ENCODE measurements at places on chromosomes 3 and 15.

DNA sequence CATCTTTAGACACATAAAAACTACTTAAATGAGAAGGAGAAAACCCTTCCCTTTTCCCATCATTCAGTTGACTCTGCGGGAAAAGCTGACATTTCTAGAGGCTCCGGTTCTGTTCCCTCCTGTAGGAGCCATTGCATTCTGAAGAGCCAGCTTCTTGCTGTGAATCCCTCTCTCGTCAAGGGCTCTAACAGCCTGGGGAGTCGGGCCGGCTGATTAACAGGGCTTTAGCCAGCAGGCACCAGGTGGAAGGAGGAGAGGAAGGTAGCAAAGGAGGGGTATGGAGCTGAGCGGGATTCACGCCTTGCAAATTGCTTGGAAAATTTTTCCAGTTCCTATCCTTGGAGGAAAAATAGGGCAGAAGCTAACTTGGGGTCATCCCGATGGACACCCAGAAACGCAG lies 108.3 kb upstream of the UBE2E1 start:
- no peak for DNase-seq

DNA sequence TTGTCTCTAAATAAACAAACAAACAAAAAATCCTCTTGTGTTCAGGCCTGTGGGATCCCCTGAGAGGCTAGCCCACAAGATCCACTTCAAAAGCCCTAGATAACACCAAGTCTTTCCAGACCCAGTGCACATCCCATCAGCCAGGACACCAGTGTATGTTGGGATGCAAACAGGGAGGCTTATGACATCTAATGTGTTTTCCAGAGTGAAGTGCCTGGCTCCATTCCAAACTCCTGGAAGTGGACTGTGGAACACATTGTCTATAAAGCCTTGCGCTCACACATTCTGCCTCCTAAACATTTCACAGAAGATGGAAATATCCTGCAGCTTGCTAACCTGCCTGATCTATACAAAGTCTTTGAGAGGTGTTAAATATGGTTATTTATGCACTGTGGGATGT lies 57.0 kb downstream of the MLH1 start:
- DNase-seq: no peak

- DNase-seq: no peak
Observed at GRCh38 chr3:53506110-53506762, 11.8 kb downstream of the CACNA1D start.

GRCh38 chr15:94075349-94075748 lies 156.0 kb upstream of the MCTP2 start:
- no peak for DNase-seq

DNA sequence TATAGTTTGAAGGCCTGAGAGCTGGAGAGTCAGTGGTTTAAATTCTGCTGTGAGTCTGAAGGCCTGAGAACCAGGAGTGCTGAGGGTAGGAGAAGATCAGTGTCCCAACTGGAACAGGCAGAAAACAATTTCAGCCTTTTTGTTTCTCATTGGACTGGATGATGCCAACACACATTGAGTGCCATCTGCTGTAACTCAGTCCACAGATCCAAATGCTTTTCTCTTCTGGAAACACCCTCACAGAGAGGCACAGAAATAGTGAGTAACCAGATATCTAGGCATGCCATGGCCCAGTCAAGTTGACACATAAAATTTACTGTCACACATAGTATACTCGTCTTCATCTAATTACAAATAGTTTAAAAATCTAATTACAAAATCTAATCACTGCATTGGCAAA lies 100.8 kb downstream of the NEO1 start:
- no peak for DNase-seq

GRCh38 chr3:186107215-186108105 lies 1.4 kb downstream of the ETV5 start:
- DNase-seq: peak; percentile 52

DNA sequence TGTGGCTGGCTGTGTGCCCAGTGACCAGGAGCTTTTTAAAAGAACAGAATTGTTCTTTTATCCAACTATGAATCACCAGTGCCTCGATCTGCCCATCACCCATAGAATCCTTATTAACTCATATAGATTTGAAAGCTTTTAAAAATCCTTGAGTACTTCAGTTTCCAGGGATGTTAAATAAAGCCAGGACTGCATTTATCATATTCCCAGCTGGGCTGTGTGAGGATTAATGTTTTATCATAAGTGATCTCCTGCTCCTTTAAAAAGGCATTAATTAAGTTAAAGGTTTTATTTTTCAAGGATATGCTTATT lies 234.0 kb downstream of the MYRIP start:
- DNase-seq: no peak

DNA sequence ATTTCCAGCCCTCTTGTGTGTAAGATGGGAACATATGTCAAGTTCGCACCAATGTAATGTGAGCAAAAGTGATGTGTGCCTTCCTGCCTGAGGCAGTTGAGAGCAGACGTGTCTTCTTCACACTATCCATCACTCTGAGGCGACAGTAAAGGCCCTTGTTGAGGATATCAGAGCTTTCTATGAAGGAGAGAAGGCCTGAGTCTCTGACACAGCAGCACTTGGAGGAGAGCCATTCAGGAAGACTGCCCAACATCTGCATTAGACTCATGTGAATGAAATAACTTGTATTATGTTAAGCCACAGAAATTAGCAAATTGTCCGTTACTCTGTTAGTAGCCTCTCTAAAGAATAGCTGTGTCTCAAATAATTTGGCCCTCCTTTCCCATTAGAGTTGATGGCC lies 108.8 kb upstream of the CCDC54 start:
- DNase-seq: no peak

GRCh38 chr15:38074029-38074428 lies 139.6 kb downstream of the TMCO5A start:
- DNase-seq: no peak

DNA sequence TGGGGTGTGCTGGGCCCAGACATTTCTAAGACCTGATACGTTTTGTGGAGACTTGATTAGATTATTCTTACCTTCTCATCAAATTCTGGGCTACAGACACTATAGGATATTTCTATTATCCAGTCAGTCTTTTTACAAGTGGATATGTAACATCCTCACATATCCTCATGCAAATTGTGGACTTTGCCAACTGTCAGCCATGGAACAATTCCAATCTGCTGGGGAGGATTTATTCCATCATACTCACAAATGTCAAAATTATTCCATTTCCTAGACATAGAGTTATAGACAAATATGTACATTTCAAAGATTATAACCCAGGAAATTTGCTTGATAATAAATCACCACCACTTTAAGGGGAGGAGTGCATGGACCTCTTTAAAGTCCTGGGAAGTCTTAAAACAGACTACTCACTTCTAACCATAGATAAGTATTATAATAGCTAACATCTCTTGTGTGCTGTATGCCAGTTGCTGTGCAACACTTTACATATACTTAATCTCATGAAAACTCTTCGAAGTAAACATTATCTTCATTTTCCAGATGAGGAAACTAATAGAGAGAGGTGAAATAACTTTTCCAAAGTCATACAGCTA lies 44.4 kb downstream of the CADPS start:
- no peak for DNase-seq

GRCh38 chr3:111728566-111728935 lies 130.5 kb upstream of the PHLDB2 start:
- DNase-seq: no peak

DNA sequence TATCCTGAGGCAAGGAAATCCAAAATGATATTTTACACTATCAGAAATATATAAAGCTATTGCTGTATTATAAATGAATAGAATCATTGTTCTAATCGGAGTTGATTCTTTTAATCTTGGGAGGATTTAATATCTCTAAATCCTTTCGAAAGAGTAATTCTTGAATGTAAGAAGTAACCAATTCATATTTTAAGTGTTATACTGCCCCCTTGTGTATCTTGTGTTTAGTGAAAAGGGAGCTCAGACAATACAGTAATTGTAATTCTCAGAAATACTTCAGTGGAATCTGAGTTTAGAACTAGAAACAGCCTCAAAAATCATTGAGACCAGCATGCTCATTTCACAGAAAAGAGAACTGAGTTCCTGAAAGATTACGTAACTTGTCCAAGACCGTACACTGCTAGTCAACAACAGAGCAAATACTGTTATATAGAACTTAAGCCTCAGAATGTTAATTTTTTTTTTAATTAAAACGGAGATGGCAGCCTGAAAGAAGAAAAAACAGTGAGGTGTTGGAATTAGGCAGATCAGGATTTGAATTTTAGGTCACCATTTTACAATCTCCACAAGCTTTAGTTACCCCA lies 42.9 kb downstream of the PLCH1 start:
- DNase-seq: no peak

DNA sequence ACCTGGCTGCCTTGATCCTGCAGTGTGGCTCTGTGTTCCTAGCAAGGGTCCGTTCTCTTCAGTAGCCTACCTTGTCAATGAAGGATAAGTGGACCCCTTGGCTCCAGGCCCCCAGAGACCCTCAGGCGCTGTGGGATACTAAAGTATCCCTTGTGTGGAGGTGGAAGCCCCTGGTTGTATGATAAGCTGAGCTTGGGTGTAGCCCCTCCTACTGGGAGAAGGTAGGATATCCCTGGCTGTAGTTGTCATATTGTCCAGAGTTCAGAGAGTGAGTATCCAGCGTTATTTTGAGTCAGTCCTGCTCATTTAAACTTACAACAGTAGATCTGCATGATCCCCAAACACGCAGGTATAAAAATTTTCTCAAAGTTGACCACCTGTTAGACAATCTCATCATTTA lies 496.8 kb downstream of the CNTN4 start:
- DNase-seq: no peak

- no peak for DNase-seq
Observed at GRCh38 chr3:42600958-42601675, 631 bp downstream of the NKTR start.

GRCh38 chr3:134287512-134287911 lies 36.9 kb upstream of the RYK start:
- no peak for DNase-seq

DNA sequence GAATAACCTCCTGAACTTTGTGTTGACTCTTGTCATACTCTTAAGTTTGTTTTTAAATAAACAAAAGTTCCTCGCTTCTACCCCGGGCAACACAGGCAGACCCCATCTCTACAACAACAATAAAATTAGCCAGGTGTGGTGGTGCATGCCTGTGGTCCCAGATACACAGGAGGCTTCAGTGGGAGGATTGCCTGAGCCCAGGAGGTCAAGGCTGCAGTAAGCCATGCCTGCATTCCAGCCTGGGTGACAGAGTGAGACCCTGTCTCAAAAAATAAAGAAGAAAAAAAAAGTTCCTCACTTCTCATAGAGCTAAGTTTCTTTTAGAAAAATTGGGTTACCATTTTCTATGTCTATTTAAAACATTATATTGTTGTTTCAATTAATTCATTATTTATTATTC lies 29.2 kb downstream of the HDGFL3 start:
- DNase-seq: no peak

DNA sequence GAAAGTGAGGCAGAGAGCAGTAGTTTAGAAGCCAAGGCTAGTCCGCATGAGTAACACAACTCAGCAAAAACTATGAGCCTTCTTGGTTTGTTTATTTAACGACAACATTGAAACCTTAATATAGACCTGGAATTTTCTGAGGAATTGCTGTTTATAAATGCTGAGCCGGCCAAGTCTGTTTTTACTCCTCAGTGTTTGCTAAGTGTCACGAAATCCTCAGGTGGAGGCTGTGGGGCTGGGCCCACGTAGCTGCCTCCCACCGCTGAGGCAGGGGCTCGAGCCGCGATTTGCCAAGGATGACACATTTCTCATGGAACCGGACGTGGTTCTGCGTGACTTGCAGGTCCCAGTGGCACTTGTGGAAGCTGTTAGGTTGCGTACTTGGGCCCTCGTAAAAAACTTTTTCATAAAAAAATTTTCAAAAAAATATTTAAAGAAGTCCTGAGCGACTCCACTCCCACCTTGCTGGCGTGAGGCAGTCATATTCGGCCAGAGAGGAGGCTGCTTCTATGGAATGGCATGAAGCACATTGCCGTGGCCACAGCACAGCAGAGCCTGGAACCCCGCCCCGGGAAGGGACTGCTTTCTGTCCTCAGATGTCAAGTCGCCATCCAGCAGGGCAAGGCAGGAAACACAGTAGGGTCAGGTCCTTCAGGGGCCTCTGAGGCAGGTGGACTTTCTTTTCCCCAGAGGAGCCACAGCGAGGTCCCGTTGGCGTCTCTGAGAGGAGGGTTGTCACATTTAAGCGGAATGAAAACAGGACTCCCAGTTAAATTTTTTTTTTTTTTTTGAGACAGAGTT lies 64.8 kb upstream of the PCSK6 start:
- no peak for DNase-seq

DNA sequence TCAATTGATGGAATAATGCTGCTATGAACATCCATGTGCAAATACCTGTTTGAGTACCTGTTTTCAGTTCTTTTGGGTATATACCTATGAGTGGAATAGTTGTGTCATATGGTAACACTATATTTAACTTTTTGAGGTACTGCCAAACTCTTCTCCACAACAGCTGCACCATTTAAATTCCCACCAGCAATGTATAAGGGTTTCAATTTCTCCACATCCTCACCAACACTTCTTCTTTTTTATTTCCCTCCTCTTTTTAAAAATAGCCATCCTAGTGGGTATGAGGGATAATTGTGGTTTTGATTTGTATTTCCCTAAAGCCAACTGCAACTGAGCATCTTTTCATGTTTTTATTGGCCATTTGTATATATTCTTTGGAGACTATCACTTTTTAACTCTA lies 31.3 kb upstream of the ARHGEF3 start:
- no peak for DNase-seq

DNA sequence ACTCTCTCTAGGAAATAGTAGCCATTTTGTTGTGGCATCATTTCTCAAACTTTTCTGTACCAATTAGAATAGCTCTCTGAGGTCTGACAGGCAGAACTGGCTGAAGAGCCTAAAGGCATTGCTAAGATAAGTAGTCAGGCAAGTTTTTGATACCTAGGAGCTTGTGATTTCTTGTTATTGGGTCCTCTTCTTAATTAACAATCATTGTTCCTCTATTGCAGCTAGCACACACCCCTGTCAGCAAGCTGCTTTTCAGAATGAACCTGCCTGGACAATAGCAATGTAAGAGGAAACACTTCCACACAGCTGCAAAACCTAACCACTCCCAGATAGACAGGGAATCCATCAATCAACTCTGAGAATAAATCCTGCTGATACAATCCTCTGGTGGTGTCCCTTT lies 403.9 kb upstream of the TBL1XR1 start:
- DNase-seq: no peak

- no peak for DNase-seq
Observed at GRCh38 chr3:13110678-13111116, 37.5 kb upstream of the IQSEC1 start.

- DNase-seq: no peak
Observed at GRCh38 chr3:18946524-18946923, 201.8 kb upstream of the KCNH8 start.

GRCh38 chr3:169846458-169847193 lies 23.1 kb downstream of the LRRC31 start:
- no peak for DNase-seq

- DNase-seq: no peak
Observed at GRCh38 chr3:161940621-161940965, 444.0 kb downstream of the OTOL1 start.

- no peak for DNase-seq
Observed at GRCh38 chr15:66739287-66739686, 37.3 kb downstream of the SMAD6 start.

GRCh38 chr15:30650012-30650929 lies 24.3 kb downstream of the ARHGAP11B start:
- DNase-seq: no peak

- DNase-seq: no peak
Observed at GRCh38 chr3:36362973-36363372, 17.3 kb upstream of the STAC start.

Data from activated CD4-positive, CD25-positive, alpha-beta regulatory T cell treated with anti-CD3 and anti-CD28 coated beads, Interleukin-2, amount 50 U/mL, for 72 hours (primary cell).